ENCODE measurements at places on chromosomes 12 and 14. TPM values are rescaled to one million over a fixed set of nuclear protein-coding genes. Genes with fewer than 3 reads are reported as not detected.

GRCh38 chr12:27498149-27498548, 25.9 kb upstream of the PPFIBP1 start:
- H3K27ac ChIP-seq, result no peak overlapping the region
- H3K27me3 ChIP-seq, result no peaks in the 10 kb centered on the region
- H3K4me3 ChIP-seq, result no peak overlapping the region
- no peaks in the 10 kb centered on the region for H3K4me1 ChIP-seq

- H3K36me3 ChIP-seq, result no peaks in the 10 kb centered on the region
- no peak for DNase-seq
Observed at GRCh38 chr14:104332634-104333270, 194.4 kb downstream of the KIF26A start.

- DNase-seq, result no peak
- no peak overlapping the region for H3K4me3 ChIP-seq
- no peaks in the 10 kb centered on the region for H3K36me3 ChIP-seq
- no peaks in the 10 kb centered on the region for H3K27me3 ChIP-seq
Observed at GRCh38 chr12:32230613-32230993, 124.0 kb downstream of the BICD1 start.

Gene LAG3
- total RNA-seq, result not detected

Gene DPY19L2
- 5.2 TPM for total RNA-seq

Gene CELA1
- total RNA-seq, result not detected

Gene SPIC
- not detected for total RNA-seq
